ENCODE measurements at places on chromosomes 16 and 17. TPM values are rescaled to one million over a fixed set of nuclear protein-coding genes. Genes with fewer than 3 reads are reported as not detected.

MYH1 gene
- polyA plus RNA-seq: not detected

RMI2 gene
- polyA plus RNA-seq: 4.0 TPM

PEX12 gene
- polyA plus RNA-seq: 2.8 TPM

GSDMA gene
- polyA plus RNA-seq: 0.42 TPM

TBC1D28 gene
- polyA plus RNA-seq: not detected

TENT4B gene
- 8.1 TPM for polyA plus RNA-seq

HEATR9 gene
- polyA plus RNA-seq: not detected

GH2 gene
- not detected for polyA plus RNA-seq

OR2C1 gene
- polyA plus RNA-seq: 0.13 TPM

DNAH3 gene
- polyA plus RNA-seq: not detected

Measured in CD4-positive, alpha-beta memory T cell (primary cell).